HL-60 (cell line): ENCODE measurements at places on chromosomes 2 and 18.

DNA sequence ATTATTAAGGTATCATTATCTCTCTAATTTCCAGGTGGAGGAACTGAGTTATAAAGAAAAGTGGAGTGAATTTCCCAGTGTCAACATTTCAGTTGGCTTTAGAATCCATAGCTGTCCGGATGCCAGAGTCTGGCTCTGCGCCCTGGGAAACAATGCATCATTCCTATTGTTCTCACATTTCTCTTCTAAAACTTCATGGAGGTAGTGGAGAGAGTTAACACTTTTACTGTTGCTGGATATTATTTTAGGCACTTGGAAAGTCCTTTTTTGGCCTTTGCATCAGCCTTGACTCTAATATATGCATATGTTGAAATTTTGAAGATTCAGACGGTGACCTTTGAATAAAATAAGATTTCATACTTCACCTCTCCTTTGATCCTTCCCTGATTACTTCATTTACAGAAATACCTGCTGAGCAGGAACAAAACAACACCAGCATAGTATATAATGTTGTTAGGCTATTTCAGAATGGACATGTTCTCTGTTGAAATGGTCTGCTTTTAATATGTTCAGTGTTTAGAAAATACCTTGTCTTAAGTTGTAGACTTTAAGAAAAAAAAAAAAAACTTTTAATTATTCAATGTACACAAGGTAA lies 148.8 kb downstream of the EPHA4 start:
- DNase-seq = no peak

- DNase-seq = no peak
Observed at GRCh38 chr18:3832025-3832638, 382.2 kb downstream of the TGIF1 start.

DNA sequence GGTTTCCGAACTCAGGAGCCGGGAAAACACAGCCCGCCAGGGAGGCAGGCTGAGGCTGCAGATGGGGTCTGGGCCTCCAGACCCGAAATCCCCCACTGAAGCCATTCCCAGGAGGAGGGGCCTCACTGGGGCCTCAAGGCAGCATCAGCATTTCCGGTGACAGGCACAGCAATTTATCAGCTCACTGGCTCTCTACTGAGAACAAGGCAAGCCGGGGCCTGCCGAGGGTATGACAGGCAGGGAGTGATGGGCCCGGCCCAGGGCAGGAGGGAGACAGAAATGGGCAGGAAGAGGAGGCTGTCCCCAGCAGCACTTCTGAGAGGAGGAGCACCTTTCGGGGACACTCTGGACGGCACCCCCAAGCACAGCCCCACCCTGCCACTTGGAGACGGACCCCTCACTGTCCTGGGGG lies 12.5 kb downstream of the SDC1 start:
- no peak for DNase-seq

DNA sequence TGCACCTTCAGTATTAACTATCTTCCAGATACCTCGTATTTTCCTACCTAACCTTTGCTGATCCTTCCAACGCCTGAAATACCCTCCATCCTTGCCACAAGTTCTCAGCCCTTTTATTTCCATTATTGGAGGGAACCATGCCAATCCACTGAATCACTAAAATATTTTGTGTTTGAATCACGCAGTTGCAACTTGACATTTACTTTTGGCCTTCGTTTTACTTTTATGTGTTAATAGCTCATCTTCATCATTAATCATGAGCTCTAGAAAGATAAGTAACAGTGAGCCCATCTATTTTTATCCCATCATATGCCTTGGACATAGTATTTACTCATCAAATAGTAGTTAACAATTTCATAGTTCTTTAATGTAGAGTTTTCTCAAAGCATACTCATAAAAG lies 463.2 kb downstream of the THSD7B start:
- DNase-seq = no peak

- DNase-seq = no peak
Observed at GRCh38 chr2:12097859-12098258, 351.4 kb downstream of the LPIN1 start.

- no peak for DNase-seq
Observed at GRCh38 chr2:114113518-114113917, 223.6 kb downstream of the ACTR3 start.

GRCh38 chr2:219451661-219452360 lies 17.2 kb downstream of the SPEG start:
- DNase-seq = no peak
